Right hindlimb (tissue), 1 donor: ENCODE measurements at places on chromosomes 12 and 14.

GRCh38 chr12:68428724-68429501 is 96.8 kb upstream of the MDM1 start:
- DNase-seq, result no peak

DNA sequence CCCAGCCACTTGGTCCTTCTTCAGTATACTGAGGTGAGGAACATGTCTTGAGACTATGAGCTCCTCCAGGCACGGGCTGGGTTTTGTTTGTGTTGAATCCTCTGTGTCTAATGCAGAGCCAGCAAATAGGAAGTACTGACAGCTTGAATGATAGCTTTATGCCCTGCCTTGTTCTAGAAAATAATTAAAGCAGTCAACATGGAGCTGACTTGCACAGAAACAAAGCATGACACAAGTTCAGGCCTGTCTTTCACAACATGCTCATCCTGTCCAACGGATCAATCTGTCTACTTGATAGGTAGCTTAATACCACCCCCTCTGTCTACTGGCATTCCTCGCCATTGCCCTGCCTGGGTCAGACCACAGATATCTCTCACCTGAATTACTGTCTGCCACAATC is 140.9 kb downstream of the ESRRB start:
- DNase-seq, result no peak

GRCh38 chr14:103361867-103362266 is 23.3 kb upstream of the MARK3 start:
- DNase-seq, result no peak

GRCh38 chr14:89504602-89505313 is 87.7 kb upstream of the FOXN3 start:
- no peak for DNase-seq

DNA sequence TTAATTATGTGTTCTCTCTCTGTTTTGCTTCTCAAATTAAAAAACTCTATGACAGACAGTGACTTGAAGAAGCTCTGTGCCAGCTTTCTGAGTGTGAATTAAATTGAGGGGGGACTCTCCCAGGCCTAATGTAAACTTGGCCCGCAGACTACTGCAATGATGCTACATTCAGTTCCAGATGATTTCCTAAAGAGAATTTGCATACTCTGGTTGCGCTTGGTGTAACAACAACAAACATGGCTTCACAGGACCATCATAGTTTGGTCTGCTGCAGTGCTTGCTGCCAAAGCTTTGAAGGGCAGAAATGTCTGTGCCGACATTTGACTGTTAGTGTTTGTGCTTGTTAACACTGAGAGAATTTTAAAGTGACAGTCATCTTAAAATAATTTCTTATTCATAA is 25.0 kb downstream of the CFAP54 start:
- no peak for DNase-seq

DNA sequence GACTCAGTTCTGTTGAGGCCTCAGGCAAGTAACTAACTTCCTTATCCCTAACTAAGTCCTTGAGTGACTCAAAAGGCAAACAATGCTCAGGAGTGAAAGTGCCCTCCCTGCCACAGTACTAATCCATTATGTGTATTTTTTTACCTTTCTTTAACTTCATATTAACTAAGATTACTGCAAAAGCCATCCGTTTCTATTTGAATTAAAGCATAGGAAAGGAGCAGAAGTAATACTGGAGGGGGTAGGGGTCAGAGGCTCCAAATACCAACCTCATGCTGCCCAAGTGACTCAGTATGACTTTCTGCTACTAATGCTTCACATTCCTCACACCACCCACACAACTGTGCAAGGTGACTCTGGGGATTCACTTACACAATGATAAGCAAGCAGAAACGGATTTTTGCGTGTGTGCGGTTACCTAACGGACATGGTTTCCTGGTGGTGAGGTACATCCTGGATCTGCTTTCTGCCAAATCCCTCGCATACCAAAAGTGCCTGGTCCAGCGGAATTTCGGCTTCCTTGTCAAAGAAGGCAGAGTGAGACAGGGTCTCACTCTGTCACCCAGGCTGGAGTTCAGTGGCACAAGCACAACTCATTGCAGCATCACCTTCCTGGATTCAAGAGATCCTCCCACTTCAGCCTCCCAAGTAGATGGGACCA is 25.1 kb downstream of the MOK start:
- no peak for DNase-seq
